ENCODE measurements at places on chromosomes 1 and 21.

DNA sequence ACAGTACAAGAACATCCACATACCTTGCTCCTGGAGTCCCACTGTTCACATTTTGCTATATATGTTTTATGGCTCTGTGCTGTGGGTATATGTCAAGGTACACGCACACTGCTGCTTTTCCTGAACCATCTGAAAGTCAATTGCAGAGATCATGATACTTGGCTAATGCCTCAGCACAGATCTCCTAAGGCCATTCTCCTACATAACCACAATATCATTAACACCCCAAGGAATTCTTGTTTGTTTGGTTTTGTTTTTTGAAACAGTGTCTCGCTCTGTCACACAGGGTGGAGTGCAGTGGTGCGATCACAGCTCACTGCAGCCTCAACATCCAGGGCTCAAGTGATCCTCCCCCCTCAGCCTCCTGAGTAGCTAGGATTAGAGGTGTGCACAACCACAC is 16.0 kb downstream of the CTNNBIP1 start:
- no peak for DNase-seq

DNA sequence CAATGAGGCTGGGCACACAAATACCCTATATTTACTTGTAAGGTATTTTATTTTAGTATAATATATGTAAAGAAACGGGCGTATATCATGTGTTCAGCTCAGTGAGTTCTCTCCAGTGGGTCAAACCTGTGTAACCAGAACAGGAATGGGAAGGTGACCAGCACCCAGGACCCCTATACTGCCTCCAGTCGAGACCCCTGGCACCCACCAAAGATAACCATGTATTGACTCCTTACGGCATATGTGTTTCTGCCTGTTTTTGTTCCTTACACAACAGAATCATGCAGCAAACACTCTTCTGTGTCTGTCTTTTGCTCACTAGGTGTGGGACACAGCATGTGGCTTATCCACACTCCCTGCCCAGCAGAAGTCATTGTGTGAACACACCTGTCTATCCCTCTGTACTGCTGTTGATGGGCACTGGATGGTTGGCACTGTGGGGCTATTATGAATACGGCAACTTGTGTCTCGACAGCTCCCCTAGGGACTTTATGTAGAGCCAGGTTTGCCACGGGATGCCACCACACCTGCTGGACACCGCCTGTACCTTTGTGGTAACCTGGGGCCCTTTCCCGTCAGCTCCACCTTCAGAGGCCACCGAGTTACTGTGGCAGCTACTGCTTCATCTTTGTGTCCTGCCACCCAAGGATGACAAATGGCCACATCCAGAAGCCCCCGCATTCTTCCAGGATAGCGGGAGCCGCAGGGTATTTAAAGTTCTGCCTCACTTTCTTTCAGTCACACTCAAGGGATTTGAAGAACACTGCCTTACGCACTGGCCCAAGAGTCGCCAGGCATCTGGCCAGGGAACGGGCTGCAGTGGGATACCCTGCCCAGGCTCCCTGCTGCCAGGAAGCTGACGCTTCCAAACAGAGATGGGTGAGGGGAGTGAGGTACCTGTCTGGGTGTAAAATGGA is 23.5 kb upstream of the C2CD2 start:
- DNase-seq: no peak

GRCh38 chr1:203733009-203733863 is 31.7 kb upstream of the LAX1 start:
- no peak for DNase-seq

DNA sequence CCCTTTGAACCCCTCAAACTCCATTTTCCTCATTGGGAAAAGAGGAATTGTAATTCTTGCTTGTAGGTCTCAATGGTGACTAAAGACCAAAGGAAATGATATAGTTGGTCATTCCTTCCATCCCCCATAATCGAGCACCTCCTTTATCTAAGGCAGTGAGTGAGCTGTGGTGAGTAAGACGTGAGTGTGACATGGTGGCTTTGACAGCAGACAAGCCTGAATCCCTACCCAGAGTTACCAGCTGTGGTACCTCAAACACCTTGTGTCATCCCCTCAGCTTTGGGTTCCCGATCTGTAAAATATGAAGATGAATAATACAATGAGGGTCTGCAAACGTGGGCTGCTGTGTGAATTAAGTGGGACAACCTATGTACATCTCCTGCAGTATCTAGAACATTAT is 8.4 kb downstream of the TRAF5 start:
- DNase-seq: no peak

GRCh38 chr21:21751286-21751685 is 753.1 kb downstream of the NCAM2 start:
- no peak for DNase-seq

- no peak for DNase-seq
These were observed 39.0 kb downstream of the SNAP47 start for GRCh38 chr1:227774051-227774731.

DNA sequence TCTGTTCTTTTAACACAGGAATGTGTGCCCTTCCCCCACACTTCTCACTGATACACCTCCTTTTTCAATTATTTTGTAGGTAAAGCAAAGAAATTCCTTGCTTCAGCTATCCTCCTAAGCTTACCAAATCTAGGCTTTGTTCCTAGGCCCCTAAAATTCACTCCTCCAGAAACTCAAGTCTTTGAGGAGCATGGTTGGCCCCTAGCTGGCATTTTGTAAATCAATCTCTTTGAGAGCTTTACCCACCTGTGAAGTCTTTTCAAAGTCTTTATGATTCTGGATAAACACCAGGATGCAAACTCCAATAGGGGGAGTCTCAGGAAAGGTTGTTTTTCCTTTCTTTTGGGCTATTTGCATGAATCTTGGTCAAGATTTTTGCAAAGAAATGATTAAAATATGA is 82.9 kb upstream of the ZNF644 start:
- DNase-seq: no peak

DNA sequence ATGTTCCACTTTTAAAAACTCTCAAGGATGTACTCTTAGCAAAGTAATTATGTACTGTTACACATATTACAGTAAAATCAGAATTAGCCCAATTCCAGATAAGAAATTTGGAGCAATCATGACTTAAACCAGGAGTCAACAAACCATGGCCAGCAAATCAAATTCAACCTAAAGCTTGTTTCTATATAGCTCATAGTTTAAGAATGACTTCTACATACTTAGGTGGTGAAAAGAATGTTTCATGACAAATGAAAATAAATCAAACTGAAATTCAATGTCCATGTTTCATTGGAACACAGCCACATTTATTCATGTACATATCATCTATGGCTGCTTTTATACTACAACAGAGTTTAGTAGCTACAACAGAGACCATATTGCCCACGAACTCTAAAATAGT is 35.1 kb downstream of the FRRS1 start:
- no peak for DNase-seq

GRCh38 chr1:233237647-233238046 is 57.9 kb downstream of the PCNX2 start:
- no peak for DNase-seq
